ENCODE measurements at places on chromosomes 16 and 17.

GRCh38 chr17:79939755-79940458 lies 95.8 kb downstream of the TBC1D16 start:
- DNase-seq, result no peak

DNA sequence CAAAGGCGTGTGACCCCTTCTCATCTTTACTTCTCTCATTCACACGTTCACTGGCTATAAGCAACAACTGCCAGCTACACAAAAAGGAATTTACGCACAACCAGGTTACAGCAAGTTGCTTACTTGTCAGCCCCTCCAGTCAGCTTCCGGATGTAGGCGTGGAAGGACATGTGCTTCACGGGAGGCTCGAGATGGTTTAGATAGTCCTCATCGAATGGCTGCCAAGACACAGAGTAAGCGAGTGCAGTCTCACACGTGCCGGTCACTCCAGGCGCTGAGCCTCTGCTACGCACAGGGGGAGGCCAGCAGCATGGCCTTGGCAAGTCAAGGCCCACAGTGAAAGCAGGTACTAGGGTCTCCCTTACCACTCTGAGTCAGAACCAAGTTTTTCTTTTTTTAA lies 28.3 kb downstream of the NPLOC4 start:
- DNase-seq, result no peak

- DNase-seq, result no peak
Observed at GRCh38 chr16:2776500-2777139, 460 bp downstream of the ELOB start.

GRCh38 chr17:77451894-77452852 lies 311.4 kb downstream of the SEC14L1 start:
- no peak for DNase-seq

DNA sequence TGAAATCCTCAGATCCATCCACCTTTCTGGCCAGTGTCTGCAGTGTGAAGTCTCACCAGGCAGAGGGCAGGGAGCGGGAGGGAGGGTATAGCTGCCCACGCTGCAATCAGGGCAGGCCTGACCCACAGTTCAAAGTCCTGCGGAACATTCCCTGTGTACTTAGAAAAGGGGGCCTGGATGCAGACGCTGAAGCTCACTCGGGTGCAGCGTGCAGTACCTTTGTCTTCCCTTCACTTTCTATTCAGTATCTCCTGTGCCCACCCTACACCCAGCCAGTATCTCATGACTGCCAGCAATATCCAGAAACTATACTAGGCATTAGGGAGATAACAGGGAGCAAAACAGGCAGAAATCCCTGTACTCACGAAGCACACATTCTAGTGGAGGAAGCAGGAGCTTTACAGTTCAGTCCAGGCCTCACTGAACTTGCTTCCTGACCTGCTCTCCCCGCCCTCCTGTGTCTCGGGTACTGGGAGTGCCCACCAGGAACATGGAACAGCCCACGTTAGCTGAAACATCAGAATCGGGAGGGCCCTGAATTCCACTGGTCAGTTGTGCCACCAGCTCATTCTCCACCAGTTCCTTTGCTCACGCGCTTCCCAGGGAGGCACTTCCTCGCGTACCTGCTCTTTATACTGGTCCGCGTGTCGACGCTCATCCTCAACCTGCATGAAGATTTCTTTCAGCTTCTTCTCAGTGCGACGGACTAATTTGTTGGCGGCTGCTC lies 42.2 kb downstream of the NDEL1 start:
- DNase-seq, result no peak

GRCh38 chr16:23072084-23072599 lies 77.1 kb downstream of the USP31 start:
- no peak for DNase-seq

GRCh38 chr17:4354862-4355514 lies 11.5 kb downstream of the UBE2G1 start:
- DNase-seq, result no peak

- DNase-seq, result no peak
Observed at GRCh38 chr17:12627781-12628451, 37.8 kb upstream of the MYOCD start.

DNA sequence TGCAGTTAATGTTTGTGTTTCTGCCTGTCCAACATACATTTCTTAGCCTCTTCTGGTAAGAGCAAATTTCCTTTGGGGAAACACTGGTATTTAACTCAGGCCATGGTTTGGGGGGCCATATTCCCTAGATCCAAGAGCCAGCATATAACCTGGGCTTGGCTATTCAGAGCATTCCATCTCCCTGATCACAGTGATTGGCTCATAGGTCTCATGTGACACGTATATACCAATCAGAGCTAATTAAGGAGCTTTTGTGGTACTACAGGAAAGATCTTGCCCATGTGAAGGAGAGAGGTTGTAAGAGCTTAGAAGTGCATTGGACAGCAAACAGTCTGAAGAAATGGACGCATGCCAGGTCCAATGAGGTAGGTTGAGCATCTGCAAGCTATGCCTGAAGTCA lies 33.4 kb upstream of the GPR139 start:
- DNase-seq, result no peak

DNA sequence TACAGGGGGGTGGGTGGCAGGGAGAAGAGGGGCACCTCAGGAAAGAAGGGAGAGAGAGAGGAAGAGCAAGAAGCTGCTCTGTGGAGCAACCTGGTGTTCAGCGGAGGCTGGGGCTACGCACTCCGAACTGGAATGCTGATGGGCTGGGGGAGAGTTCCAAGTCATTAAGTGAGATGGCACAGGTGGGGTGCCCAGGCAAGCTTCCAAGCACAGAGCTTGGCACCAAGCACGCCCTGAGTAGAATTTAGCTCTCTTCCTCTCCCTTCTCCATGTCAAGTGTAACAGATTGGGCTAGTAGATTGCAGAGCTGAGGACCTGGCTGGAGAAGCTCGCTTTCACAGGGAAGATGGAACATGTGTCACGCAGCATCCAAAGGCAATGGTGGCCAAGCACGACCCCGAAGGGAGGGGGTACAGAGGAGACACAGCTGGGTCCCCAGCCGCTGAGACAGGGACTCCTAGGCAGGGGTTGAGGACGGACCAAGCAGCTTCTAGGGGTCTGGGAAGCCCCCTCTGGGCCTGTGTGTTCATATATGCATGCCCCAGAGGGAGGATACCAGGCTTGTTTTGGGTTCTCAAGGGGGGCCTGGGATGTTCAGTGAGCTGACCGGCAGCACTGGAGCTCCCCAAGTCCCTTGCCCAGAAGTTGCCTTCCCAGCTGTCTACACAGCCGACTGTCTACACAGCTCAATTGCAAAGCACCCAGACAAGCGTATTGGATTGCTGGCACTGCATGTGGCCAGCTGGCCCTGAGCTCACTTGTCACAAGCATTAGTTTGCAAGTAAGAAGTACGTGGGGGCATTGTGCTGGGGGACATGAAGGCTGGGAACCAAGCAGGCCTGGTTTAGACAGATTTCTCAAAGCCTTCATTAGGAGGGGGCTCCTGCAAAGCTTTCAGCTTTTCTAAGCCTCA lies 247.8 kb downstream of the ENGASE start:
- no peak for DNase-seq

DNA sequence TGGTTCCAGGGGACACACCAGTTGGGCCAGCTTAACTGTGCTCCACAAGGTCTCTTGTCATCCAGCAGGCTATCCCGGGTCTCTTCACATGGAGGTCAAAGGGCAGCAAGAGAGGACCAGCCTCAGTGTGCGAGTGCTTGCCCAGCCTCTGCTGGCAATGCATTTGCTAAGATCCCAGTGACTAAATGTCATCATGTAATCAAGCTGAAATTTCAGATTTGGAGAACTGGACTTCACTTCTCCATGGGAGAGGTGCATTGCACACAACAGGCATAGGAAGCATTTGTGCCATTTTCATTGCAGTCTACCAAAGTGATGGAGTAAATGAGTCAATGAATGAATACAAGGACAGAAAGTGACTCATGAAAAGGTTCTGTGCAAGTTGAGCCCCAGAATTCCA lies 51.2 kb upstream of the KDM8 start:
- DNase-seq, result no peak

DNA sequence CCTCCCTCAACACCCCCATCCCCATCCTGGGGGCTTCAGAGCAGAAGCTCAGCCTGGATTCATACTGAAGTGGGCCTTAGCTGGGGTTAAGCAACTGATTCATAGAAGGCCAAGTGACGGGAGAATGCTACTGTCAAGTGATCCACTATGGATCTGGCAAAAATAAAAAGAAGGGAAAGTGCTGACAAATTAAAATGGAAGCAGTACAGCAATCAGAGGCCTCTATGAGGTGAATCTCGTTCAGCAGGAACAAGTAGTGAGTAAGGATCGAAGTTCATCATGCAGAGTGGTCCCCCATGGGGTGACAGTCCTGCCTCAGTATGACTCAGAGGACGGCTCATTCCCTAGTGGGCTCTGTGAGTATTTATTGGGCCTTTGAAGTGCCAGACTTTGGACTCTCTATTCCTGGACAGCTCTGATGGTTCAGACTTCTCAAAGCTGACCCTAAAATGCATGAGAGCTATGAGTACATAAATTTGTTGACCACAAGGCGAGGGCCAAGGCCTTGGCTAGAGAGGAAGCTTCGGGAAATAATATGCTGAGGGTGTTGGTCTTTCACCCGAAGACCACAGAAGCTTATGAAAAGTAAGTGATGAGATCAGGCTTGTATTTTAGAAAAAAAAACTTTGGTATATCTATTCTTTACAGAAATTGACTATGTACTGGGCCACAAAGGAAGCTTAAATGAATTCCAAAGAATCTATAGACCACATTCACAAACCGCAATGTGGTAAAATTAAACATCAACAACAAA lies 5.3 kb upstream of the NSMCE1 start:
- DNase-seq, result no peak

GRCh38 chr17:43831633-43832032 lies 1.3 kb downstream of the MPP3 start:
- DNase-seq, result no peak

GRCh38 chr17:28326114-28326513 lies 7.1 kb downstream of the TMEM97 start:
- no peak for DNase-seq

DNA sequence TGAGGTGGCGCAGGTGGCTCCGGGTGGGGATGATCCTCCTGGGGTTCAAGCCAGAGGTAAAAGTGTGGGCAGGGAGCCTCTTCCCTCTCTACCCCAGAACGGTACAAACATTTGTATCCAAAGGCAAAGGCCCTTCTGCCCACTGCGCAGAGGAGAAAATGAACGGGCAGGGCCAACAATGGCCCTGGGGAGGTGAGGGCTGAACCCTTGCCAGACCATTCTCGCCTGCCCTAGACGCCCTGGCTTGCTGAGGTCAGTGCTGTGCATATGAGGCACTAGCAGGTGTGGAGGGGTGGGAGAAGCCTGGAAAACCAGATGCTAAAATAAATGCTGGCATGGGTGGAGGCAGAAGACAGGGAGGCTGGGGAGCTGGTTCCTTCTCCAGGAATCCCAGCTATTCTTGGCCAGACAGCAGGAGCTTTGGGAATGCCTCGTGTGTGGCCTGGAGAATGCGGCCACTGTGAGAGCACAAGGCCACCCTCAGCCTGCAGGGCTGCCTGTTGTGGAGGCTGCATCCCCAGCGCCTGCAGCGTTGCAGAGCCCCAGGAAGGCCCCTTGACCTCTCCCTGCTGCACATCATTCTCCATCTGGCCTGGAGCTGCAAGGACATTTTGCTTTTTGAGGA lies 4.5 kb downstream of the C17orf50 start:
- DNase-seq, result no peak

- no peak for DNase-seq
Observed at GRCh38 chr17:50331085-50331791, 14.7 kb upstream of the XYLT2 start.

DNA sequence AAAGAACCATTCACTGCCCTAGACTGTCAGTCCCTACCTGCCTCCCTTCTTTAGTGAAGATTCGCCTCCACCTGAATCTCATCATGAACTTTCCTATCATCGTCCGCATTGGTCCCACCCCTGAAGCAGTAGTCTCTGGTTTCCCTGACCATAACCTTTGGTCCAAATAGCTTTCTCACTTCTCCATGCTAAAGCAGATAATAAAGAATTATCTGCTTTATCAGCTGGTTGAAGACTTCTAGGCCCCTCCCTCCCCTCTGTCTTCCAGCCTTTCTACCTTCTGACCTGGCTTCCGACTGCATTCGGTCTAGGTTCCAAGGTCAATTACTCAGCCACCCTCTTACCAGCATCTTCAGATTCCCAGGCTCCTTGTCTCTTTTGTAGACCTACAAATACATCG lies 650.9 kb downstream of the HS3ST4 start:
- no peak for DNase-seq

GRCh38 chr16:29256501-29256981 lies 150.0 kb downstream of the NPIPB11 start:
- no peak for DNase-seq

DNA sequence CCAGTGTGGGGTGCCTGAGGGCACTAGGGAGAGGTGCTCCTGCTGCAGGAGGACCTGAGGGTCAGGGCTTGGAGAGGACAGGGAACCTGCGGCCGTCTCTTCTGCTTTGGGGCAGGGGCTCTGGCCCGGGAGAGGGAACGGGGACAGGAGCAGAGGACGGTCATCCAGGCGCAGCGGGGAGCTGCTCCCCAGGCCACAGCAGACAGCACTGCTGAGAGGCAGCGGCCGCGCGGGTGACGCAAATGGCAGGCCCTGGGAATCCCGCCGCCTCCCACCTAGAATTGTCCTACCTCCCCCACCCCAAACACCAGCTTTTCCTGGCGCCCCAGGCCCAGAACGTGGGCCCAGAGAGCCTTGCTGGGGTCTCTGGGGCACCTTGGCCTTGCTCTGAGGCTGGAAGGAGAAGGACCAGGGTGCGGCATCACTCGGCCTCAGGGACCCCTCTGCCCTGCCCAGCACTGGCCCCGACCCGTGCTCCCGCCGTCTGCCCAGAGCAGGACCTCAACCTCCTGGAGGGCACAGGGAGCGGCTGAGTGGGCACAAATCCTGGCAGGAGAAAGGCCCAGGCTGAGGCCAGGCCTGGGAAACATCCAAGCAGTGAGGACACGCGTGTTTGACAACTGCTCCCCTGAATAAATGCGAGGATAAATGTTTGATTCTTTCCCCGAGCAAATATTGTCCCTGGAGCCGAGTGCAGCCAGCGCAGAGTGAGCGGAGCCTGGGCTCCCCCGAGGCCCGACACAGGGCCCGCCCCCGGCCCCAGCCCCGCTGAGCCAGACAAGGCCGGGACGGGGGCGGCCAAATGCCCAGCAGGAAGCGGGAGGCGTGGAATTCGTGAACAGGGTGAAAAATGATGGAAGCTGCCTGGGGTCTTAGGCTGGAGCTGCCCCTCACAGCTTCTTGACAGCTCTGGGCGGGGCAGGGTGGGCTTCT lies 8.5 kb downstream of the SSTR5 start:
- no peak for DNase-seq

- no peak for DNase-seq
Observed at GRCh38 chr17:70525961-70526360, 356.6 kb downstream of the KCNJ2 start.

- no peak for DNase-seq
Observed at GRCh38 chr17:5031365-5032082, 3.7 kb downstream of the SLC52A1 start.

- no peak for DNase-seq
Observed at GRCh38 chr16:1734816-1735215, 28.8 kb downstream of the MAPK8IP3 start.

- no peak for DNase-seq
Observed at GRCh38 chr17:67546578-67547527, 169.8 kb downstream of the PITPNC1 start.

Measured in HS-27A (cell line).